Activated CD8-positive, alpha-beta memory T cell treated with anti-CD3 and anti-CD28 coated beads for 1 hour (primary cell): ENCODE measurements at places on chromosomes 12 and 14.

DNA sequence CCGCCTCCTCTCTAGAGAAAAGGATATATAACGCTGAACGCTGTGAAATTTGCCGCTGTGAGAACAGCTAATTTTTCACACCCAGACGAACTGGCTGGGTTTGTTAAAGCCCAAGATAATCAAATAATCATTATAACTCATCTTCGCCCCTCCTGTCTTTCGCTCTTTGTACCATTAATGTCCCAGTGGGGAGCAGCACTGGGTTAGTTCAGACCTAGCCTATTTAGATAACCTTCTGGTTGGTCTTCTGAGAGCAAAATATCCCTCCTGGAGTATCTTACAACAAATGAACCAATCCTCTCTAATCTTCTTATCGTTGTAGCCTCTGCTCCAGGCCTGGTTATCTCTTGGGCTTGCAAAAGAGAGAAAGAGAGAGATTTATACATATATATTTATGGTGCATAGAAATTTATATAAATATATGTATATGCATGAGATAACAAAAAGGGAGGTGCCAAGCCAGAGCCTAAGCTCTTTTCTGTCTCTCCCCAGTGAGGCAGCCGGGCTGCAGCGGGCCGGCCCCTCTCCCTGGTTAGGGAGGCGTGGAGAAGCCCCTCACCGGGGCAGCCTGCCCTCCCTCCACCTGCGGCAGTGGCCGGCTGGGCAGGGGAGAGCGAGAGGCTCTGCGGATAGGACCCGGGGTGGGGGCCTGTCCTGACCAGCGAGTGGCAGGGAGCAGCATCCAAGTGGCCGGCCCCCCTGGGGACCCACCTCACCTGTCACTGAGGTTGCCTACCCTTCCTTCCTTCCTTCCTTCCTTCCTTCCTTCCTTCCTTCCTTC lies 202.0 kb upstream of the LHX5 start:
- DNase-seq = no peak

DNA sequence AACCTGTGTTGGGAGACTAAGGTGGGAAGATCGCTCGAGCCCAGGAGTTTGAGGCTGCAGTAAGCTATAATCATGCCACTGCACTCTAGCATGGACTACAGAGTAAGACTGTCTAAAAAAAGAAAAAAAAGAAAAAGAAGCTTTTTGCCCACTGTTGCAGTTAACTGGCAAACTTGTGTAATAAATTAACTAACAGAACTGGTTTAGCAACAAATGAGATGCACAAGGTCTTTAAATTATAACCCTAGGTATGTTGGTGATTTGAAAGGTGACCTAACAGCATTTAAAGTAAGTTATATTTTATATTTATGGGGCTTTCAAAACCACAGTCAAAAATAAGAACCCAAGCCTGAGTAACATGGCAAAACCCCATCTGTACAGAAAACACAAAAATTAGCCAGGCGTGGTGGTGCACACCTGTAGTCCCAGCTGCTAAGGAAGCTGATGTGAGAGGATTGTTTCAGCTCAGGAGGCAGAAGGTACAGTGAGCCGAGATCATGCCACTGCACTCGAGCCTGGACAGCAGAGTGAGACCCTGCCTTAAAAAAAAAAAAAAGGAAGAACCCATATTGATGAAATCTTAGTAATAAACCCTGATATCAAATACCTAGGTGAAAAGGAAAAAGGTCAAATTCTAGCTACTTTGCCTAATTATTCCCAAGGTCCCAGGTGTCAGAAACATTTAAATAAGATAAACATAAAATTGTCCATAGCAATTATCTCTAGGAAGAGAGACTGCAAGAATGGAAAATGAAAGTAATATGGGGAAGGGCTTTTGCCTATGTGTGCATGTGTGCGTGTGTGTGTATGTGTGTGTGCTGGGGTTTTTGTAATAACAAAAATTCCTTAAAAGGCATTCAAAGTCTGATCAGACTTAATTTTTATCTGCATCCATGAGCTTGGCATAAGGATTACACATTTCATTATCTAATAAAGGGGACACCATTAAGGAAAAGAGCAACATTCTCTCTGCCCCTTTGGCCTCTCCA lies 15.4 kb downstream of the SYNE2 start:
- no peak for DNase-seq

GRCh38 chr14:104031384-104031783 lies 54.1 kb upstream of the ASPG start:
- DNase-seq = no peak

GRCh38 chr12:10140001-10140400 lies 10.0 kb upstream of the CLEC7A start:
- DNase-seq = no peak

DNA sequence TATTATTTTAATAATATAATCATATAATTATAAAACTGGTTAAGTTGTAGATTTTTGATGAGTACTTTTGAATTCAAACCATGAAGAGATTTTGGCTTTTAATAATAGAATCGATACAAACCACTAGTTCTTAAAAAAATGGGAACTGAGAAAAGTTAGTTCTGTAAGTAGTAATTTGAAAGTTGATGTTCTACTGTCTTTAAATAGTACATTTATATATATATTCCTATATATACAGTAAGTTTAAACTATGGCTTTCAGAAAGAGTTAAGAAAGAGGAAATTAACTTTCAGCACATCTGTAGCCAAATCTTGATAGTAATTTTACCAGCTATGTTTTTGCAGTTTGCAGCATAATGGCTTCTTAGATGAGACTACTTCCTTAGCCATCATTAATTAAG lies 7.8 kb downstream of the LRRK2 start:
- DNase-seq = no peak

DNA sequence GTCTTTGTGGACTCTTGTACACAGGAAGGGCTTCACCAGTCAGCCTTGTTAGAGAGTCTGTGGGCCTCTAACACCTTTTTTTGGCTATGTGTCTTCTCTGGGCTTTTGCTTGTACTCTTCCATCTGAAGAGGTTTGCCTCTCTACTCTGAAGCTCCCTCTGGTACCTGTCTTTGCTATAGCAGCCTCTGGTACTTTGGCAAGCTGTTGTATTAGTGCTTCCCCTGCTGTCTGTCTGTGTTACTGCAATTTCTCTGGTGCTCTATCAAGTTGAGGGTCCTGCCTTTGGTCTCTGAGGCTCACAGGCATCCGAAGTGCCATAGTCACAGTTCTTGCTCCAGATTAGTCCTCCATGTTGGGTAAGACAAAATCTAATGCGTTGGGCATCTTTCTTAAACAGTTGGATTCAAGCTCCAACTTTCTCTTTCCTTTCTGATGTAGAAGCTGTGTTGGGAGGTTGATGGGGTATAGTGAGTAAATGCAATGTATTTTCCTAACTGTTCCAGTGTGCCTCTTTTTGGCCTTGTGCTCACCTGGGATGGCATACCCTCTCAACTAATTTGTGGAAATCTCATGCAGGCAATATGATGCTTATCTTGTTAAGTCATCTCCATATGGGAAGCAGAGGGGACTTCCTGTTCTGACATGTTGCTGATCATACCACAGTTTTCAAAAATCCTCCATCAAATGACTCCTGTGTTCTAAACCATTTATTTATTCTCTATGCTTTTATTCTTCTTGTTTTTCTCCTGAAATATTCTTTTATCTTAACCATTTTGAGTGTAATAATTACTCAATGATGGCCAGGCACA lies 88.8 kb downstream of the ATF7IP start:
- DNase-seq = peak; percentile 3

- no peak for DNase-seq
Measured at GRCh38 chr12:32777159-32777558, 21.5 kb upstream of the YARS2 start.

DNA sequence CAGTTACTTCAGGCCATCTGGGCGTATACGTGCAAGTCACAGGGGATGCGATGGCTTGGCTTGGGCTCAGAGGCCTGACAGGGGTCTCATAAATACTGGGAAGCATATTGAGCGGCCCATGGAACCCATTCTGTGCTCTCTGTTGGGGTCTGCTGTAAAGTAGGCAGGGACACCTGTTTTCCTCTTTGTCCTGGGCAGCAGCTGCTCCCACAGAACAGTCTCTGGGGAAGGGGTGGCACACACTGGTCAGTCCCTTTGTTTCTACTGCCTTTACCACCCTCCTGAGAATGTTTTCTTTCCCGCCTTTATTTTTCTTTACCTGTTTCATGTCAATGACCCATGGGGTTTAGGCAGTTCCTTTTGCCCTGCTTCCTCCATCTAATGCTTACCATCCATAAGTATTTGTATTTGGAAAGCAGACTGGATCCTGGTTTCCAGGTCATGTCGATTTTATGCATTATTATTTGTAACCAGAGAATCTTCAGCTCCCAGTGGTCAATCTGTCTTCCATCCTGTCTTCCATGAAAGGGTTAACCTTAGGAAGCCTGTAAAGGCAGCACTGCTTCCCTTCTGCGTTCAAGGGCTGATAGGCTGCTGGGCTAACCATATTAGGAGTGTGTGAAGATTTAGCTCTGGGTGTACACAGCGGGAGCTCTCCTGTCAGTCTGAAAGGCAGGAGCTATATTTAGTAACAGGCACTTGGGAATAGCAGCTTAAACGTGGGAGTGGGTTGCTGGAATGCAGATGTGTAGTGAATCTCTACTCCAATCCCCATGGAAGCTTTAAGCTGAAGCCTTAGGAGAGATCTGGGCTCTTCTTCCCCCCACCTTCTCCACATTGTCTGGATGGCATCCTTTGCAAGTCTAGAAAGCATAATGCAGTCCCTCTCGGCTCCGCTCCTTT lies 124.0 kb downstream of the DYRK2 start:
- no peak for DNase-seq

- DNase-seq = no peak
Measured at GRCh38 chr14:65336191-65336591, 76.3 kb upstream of the FUT8 start.

- DNase-seq = no peak
Measured at GRCh38 chr12:7834701-7835100, 38.0 kb downstream of the SLC2A14 start.

- DNase-seq = no peak
Measured at GRCh38 chr14:87879389-87879788, 113.6 kb downstream of the GALC start.

DNA sequence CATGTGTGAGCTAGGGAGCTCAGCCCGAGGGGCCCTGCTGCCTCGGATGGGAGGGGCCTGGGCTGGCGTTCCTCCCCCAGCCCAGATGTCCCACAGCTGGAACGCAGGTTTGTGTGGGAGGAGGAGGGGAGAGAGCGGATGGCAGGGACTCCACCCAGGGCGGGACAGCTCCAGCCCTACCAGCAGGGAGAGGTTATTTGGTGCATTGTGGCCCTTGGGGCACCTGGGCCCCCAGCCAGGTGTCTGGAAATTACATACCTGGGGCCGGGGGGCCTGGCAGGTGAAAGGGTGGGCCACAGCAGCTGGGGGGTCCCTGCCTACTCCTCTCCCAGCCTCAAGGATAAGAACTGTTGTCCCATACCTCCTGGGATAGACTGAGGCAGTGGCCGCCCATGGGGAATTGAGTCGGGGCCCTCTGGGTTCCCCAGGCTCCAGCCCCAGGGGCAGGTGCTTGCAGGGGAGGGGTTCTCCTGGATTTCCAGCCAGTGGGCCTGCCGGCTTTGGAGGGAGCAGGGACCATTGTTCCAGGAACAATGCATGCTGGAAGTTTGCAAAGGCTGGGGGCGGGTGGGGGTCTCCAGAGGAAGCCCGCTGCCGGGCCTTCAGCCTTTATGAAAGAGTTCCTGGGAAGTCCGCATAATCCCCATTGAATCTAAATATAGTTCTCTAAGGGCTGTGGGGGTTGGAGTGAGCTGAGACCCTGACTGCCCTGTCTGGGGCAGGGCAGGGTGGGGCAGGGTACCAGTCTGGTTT lies 1.2 kb downstream of the KIF26A start:
- DNase-seq = no peak

DNA sequence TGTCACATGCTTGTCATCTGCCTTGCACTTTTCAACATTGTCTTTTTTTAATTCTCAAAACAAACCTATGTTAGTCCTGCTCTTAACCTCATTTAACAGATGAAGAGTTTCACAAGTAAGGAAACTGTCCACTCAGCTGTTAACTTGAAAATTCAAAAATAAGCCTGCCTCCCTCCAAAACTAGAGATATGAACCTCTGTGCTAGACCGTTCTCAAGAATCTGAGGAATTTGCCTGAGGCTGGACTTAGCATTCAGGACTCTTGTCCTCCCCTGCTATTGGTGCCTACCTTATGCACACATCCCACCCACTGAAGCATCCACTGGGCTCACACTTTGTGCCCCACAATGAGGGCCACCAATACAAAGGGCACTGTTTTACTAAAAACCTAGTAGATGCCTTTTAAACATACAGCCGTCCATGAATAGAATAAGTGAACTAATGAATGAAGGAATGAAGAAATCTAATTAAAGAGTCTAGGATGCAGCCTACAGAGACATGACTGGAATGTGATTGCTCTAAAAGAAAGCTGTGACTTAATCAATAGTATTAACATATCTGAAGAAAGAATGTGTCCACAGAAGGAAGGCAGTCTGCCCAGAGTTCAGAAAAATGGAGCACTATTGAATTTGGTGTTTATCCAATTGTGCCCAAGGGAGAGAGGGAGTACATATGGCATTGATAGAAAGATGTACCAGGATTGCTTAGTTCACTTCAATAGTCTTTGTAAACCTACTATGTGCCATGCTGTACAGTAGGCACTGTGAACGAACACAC lies 238.5 kb downstream of the SPTSSA start:
- DNase-seq = no peak

GRCh38 chr12:130075497-130076076 lies 86.7 kb upstream of the FZD10 start:
- no peak for DNase-seq

DNA sequence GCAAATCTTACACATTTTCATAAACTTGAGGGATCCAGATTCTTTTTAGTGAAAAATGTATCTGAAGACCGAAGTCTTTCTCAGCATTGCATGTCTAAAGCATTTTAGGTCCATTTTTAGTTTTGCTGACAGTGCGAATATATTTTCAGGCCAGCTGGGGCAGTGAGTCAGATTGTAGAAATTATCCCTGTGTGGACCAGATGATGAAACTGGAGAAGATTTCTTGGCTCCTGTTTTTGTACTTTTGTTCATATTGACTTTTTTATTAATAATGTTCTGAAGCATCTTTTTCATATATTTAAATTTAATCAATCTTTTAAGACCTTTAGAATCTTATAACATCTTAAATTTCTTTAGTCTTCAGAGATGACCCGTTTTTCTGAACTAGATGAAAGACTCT lies 173.1 kb downstream of the FLRT2 start:
- no peak for DNase-seq

GRCh38 chr14:67077921-67078320 lies 111.3 kb upstream of the GARIN2 start:
- DNase-seq = no peak

DNA sequence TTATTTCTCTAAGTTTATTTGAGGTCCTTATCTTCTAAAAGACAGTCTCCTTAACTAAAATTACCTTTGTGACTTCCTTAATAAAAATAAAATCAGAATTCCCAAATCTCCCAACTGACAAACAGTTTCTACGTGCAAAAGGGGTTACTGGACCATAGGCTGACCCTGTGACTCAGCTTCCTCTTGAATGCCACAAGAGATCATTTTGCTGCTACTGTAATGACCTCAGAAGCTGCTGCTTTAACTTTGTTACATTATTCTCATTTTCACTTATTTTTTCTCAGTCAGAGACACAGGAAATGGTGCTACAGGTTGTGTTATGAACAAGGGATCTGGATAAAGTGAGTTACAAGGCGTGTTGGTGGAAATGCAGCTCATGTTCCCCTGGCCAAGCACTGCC lies 132.2 kb upstream of the TMTC2 start:
- DNase-seq = no peak
